ENCODE measurements at places on chromosomes 6 and 20.

GRCh38 chr6:169521825-169522224 lies 180.0 kb downstream of the WDR27 start:
- DNase-seq: no peak

DNA sequence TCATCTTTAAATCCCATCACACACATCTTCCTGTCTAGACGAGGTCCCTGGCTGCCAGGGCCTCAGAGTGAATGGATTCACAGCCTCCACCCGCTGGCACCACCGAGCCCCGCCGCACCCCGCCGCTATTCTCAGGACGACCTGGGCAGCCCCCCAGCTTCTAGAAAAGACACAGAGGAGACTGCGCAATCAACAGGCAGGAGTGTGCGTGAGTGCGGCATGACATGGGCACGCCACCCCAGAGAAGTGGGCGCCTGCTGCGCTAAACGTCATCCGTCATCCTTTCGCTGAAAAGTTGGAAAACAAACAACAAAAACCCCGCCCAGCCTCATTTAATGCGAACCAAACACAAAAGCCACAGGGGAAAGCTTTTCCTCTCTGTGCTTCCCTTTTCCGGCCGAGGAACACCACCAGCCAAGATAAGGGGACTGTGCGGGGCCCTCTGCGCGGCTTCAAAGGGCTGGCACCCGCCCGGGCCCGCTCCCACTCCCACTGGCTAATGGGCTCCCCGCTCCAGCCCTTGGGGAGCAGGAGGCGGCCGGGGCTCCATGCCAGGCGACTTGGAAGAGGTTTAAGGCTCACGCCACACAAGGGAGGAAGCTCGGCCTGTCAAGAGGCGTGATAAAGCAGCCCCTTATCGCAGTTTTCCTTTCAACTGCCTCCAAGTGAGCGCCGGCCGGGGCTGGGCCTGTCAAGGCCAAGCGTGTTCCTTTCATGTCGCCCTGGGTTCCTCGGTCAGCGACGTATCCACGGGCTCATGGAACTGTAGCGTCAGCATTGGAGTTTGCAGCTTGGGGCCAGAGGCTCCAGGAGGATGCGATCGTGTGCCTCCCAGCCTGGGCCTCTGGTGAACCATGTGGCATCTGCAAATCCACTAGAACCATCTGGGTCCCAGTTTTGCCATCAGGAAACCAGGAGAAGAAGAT lies 50.1 kb downstream of the NFATC2 start:
- DNase-seq: no peak

- no peak for DNase-seq
Observed at GRCh38 chr20:57603120-57603519, 17.1 kb downstream of the ZBP1 start.

GRCh38 chr20:41533537-41534136 lies 84.5 kb downstream of the CHD6 start:
- no peak for DNase-seq

GRCh38 chr6:45667300-45667699 lies 289.6 kb upstream of the SUPT3H start:
- DNase-seq: no peak

DNA sequence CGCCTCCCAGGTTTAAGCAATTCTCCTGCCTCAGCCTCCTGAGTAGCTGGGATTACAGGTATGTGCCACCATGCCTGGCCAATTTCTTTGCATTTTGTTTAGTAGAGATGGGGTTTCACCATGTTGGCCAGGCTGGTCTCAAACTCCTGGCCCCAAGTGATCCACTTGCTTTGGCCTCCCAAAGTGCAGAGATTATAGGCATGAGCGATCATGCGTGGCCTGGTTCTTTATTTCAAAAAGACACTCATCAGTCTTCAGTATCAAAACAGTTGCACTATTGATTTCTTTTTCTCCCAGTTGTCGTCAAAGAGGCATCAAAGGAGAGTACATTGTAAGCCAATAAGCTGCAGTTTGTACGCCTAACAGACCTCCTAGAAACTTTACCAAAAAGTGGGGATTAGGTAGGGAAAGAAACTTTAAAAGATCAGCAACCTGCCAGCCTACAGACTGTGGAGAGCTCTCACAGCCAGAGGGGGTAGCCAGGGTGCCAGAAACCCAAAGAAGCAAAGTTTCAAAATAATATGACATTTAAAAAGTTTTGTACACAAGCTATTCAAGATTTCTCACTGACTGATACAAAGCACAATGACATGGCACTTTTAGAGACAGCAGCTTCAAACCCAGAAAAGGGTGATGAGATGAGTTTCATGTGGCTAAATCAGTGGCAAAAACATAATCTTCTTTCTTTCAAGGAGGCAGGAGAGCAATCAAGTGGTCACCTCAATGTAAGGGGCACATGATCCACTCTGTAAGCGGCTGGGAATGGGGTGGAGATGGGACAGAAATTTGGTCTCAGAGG lies 83.0 kb upstream of the RALY start:
- DNase-seq: no peak

- no peak for DNase-seq
Observed at GRCh38 chr6:24936641-24937317, 1.0 kb upstream of the RIPOR2 start.

DNA sequence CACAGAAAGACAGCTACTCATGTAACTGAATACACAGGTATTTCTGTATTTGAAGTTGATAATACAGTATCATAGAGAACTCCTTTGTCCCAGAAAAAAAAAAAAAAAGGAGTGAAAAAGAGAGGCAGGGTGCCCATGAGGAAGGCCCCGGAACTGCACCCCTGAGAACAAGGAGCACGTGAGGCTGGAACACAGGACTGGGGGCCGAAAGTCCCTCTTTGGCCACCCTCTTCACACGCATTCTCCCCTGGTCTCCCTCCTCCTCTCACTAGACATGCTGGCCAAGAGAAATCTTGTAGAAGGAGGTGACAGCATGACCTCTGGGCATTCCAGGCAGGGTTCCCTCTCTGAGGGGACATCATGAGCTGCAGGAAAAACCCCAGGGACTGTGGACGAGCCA lies 62.7 kb upstream of the TRAF3IP2 start:
- no peak for DNase-seq

- DNase-seq: no peak
Observed at GRCh38 chr6:130152908-130153510, 69.7 kb downstream of the SAMD3 start.

- no peak for DNase-seq
Observed at GRCh38 chr6:30155520-30156261, 5.3 kb downstream of the TRIM10 start.

GRCh38 chr6:34182751-34183531 lies 37.1 kb upstream of the GRM4 start:
- no peak for DNase-seq

- DNase-seq: no peak
Observed at GRCh38 chr20:21053002-21053762, 53.0 kb downstream of the LINC00237 start.

DNA sequence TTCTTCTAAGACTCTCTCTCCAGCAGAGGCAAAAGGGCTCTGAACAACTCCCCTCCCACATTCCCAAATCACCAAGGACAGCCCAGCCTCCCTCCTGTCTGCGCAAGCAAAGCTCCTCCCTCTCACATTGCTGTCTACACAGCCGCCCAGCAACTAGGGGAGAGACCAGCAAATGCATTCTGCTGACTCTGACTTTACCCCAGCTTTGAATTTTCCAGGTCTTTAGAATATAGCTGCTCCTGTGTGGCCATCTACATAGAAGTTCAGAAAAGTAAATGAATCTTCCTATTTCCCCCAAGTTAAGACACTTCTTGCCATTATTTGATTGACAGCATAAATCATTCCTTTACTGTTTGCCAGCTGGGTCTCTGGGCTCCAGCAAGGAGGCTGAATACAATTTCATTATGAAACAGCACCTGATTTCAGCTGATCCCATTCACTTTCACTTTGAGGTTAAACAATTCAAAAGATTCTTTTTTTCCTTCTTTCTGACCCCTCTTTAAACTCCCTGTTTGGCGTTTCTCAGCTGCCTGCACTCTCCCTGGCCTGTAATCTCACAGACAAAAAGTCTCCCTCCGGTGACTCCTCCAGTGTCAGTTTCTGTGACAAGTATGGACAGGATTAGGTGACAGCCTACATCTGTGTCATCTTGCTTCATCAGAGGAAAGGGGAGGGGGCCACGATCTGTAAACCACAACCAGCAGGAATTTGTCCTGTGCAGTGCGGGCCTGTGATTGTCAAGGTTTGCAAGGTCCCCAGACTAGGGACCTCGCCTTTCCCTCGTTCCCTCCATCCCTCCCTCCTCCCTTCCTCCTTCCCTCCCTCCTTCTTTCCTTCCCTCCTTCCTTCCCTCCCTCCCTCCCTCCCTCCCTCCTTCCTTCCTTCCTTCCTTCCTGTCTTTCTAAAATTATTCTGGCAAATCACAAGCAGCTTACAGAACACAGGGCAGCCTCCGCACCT lies 205.6 kb upstream of the RIN2 start:
- DNase-seq: no peak

Data from SK-N-DZ (cell line).